ENCODE measurements at places on chromosomes 2 and 18. TPM values are rescaled to one million over a fixed set of nuclear protein-coding genes. Genes with fewer than 3 reads are reported as not detected.

The SLC23A3 gene
- 0.02 TPM for total RNA-seq

The SLC4A3 gene
- 2.6 TPM for total RNA-seq

The FAHD2B gene
- total RNA-seq: 1.5 TPM

GRCh38 chr2:233816771-233817170 lies 37.6 kb downstream of the HJURP start:
- no peak for DNase-seq

- DNase-seq: no peak
These were observed 579 bp upstream of the ITM2C start for GRCh38 chr2:230864122-230864604.

GRCh38 chr18:13313006-13313686 lies 94.6 kb downstream of the LDLRAD4 start:
- DNase-seq: no peak

DNA sequence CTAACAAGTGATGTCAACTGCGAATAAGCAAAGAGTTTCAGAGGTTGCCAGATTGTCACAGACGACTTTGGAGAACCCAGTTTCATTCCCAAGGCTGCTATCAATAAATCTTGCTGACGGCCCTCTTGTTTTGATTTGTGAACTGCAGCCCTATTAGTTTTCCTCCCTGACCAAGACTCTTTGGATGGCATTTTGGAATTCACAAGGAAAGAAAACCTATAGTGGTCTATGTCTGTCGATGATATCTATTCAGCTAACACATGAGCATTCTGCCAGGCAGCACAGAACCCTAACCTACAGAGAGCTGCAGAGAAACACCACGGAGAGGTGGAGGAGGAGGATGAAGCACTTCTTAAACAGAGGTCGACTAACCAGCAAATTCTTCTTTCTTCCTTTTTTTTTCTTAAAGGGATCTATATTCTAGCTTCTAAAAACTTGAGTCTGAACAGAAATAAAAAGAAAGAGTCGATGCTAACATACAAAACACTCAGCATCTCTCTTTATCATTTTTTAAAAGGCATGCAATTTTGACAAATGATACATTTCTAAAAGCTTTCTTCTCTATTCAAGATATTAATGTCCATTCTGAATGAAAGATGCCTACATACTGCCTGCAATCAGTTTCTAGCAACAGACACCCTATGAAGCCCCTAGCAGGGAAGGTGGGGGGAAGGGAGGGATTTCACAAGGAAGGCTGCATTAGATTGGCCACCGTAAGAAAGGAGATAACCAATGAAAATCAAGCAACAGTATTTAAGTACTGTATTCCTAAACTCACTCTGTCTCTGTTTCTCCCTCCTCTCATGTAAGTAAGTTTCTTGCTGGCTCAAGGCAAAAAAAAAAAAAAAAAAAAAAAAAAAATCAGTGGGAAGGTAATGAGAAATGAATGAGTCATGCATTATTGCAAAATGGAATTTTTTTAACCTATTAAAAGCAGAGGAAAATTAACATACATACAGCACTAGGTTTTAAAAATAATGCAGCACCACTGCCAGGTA lies 83.0 kb upstream of the CHRNA1 start:
- peak; percentile 69 for DNase-seq

- DNase-seq: peak; percentile 26
These were observed 58.2 kb downstream of the KLHL14 start for GRCh38 chr18:32714571-32715148.

DNA sequence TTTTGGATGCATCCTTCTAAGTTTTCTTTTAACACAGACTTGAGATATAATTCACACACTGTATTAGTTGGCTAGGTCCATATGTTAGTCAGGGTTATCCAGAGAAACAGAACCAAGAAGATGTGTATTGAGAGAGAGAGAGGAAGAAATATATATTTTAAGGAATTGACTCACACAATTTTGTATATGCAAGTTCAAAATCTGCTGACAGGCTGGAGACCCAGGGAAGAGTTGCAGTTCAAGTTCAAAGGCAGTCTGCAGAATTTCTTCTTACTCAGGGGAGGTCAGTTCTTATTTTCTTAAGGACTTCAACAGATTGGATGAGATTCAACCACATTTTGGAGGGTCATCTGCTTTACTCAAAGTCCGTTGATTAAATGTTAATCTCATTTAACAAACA lies 23.0 kb upstream of the MRO start:
- DNase-seq: no peak

- peak; percentile 95 for DNase-seq
These were observed 42.5 kb downstream of the COPS8 start for GRCh38 chr2:237128026-237128703.

DNA sequence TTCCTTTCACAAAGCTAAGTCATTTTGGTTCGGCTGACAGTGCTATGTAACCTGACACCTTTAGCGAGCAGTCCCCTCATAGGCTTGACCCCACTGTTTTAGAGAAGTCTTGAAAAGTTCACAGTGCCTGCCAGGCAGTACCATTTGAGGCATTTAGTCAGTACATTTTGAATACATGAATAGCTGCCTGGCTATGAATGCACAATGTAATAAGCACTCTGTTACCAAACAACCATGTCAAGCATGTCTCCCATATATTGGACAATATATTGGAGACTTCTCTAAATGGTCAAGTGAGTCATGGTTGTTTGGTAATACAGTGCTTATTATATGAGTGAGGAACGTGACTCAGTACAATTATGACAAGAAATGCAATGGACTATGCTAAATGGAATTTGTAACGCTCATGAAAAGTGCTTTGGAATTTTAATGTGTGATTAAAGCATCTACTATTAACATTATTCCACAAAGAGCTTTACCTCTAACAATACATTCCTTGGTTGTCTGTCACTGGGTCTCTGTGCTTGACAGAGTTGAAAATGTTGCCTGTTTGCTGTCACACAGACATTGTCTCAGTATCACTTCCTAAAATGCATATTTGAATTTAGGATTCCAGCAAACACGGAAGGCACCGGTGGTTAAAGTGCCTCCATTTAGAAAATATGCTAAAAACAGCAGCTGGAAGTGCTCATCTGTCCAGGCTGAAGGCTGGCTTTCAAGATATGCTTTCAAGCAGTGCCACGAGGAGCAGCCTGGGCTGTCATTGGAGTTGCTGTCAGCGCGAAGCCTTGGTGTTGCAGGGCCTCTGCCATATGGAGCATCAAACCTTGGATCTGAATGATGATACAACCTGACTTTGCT lies 458.6 kb downstream of the FBXO15 start:
- peak; percentile 84 for DNase-seq

DNA sequence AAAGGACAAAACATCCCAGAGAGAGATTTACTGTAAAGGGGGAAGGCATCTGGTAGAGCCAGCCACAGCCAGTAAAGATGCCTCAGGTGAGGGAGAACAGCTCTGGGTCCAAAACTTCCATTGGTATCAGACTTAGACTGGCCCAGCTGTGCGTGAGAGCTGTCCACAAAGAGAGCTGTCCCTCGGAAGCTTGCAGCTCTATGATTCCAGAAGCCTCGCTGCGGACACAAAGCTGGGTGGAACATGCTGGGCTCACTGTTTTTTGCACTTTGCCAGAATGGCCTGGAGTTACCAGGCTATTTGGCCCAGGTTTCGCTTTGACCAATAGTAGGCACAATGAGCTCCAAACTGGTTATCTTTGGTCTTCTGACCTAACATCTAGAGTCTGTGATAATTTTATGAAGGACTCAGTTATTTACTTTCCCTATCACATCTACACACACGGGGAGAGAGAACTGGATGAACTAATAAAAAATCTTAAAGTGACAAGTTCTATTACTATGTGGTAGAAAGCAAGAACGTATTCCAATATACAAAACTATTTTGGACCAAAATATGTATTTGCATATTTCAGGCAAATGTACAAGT lies 101.9 kb downstream of the DNER start:
- peak; percentile 39 for DNase-seq

GRCh38 chr2:173982918-173983317 lies 17.7 kb upstream of the SP3 start:
- DNase-seq: no peak

DNA sequence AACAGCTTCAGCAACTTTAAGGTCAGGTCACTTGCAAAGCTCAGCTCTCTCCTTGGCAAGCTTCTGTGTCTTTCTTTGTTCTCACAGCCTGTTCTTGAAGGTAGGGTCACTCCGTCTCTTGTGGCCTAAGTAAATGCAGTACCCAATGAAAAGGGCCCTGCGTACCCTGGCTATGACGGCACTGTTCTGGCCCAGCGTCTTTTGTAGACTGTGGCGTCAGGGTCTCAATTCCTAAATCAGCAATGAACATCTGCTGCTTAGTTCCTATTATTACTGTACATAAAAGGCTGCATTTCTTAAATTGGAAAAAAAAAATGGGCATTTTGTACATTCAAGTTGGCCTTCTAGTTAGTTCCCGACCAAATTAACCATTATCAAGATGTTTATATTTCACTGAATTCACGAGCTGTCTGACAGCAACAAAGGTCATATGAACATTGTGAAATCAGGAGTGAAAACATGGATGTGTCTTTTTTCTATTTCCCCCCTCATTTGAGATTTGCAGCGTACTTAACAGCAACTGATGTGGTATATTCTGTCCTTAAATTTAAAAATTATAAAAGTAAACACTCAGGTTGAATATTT lies 17.0 kb upstream of the MTCL1 start:
- no peak for DNase-seq
